Aorta (tissue), 5 donors: ENCODE measurements at places on chromosomes 6 and 20.

GRCh38 chr6:35919085-35919826, 1.6 kb downstream of the SRPK1 start:
- no peak for DNase-seq

- no peak for DNase-seq
Observed at GRCh38 chr6:160201061-160201460, 57.6 kb downstream of the SLC22A2 start.

DNA sequence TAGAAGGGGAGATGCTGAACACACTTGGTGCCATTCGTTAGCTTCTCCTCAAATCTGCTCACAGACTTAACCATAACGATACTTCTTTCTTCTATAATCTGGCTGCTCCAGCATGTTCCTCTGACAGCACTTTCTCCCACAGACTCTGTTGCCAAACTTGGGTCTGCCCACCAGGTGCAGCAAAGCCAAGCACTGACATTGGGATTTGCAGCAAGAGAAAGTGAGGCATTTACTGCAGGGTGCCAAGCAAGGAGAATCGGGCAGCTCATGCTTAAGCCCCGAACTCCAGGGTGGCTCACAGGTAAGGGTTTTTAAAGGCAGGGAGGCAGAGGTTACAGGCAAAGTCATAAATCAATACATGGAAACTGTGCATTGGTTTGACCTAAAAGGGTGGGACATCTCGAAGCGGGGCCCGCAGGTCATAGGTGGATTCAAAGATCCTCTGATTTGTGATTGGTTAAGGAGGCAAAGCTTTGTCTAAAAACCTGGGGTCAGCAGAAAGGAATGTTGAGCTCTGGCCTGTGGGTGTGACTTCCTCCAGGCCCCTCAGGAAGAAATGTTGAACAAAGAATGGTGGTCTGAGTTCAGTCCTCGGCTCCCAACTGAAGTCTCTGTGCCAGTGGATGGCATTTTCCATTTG, 25.1 kb upstream of the PNPLA1 start:
- no peak for DNase-seq

- DNase-seq = no peak
Observed at GRCh38 chr20:3663031-3663701, at the start of gene GFRA4. TSS of gene GFRA4 (minus strand) at chr20:3663399. CDS start at chr20:3663399, 0 bp downstream.

- no peak for DNase-seq
Observed at GRCh38 chr6:100269189-100269588, 195.5 kb downstream of the SIM1 start.

- DNase-seq = peak; percentile 24
Observed at GRCh38 chr20:48143435-48144081, 358.3 kb upstream of the SULF2 start.

- no peak for DNase-seq
Observed at GRCh38 chr6:67594366-67594765, 1040.7 kb upstream of the ADGRB3 start.

DNA sequence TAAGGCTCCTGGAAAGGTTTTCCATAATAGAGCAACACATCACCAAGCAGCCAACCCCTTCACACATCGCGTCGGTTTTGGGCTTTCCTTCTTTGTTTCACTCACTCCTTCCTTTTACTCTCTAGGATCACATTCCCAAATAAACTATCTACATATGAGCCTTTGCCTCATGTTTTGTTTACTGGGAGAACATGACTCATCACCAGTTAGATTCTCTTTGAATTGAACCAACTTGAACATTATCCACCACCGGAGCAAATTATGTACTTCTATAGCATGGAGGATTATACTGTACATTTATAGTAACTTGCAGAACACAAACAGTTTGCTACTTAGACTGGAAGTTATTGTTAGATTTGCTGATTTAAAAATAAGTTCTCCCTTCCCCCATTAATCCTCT, 41.0 kb downstream of the SAMD5 start:
- DNase-seq = no peak

- DNase-seq = no peak
Observed at GRCh38 chr6:135891710-135892109, 40.2 kb downstream of the PDE7B start.
